ENCODE measurements at places on chromosomes 12 and 14.

DNA sequence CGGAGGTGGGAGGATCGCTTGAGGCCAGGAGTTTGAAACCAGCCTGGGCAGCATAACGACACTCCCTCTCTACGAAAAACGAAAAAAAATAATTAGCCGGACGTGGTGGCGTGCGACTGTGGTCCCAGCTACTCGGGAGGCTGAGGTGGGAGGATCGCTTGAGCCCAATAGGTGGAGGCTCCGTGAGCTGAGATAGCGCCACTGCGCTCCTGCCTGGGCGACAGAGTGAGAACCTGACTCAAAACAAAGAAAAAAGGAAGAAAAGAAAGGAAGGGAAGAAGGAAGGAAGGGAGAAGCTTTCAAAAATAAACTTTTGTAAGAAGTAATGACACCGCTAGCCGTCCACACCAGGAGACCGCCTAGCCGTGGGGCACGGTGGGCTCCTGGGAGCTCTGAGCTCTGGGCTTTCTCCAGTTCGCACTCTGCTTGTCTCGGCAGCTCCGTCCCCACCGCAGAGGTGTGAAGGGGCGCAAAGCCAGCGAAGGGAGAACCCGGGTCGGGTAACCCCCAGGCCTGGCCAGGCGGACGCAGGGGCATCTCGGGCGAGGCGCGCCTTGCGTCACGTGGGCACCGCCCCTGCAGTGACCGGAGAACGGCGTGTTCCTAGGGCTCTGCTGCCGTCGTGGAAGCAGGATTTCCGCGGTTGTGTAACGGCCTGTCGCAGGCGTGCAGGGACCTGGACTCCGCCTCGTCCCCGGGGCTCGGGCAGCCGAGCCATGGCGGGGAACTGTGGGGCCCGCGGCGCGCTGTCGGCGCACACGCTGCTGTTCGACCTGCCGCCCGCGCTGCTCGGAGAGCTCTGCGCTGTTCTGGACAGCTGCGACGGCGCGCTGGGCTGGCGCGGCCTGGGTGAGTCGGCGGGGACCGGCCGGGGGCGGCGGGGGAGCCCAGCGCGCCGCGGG lies at the start of gene IRAK3:
TSS of gene IRAK3 (plus strand) at position 631 of the 902 bp plus-strand sequence. CDS start at position 717, 86 bp downstream.
- DNase-seq = peak; percentile 42

DNA sequence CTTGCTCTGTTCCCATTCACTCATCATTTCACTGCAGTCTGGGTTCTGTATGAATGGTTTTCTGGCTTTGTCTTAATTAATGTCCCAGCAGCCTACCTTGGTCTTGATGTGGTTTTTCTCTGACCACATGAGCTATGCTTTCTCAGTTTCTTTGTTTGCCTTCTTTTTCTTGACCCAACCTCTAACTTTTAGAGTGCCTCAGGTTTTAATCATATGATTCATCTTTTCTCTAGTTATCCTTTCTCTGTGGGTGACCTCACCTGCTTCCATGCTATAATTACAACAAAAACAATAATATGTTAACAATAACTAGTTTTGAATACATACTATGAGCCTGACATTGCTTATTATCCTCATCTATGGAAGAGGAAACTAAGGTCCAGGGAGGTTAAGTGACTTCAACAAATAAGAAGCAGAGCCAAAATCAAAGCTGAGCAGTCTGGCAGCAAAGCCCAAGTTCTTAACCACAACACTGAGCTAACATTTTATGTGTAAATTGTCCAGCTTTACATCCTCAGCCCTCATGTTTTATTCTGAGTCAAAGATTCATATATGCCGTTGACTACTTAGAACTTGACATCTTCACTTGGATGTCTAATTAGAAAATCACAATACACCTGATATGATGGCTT lies 4.7 kb upstream of the EPYC start:
- DNase-seq = no peak

DNA sequence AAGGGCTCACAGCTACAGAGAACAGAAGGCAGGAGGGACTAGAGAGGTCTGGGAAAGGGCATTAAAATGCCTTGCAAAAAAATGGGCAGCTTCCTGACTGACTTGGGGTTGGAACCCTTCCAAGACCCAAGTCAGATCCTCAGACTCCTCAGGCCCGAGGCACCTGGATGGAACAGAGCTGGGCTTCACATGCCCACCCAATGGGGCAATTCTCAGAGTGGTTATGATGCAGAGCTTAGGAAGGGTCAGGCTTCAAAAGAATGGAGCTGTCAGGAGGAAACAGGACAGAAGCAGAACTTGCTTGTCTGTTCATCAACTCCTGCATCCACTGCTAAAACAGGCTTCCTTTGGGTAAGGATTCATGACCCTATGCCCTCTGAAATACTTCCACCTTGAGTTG lies 9.7 kb upstream of the KRT1 start:
- no peak for DNase-seq

- no peak for DNase-seq
Observed at GRCh38 chr12:20040831-20041230, 327.5 kb upstream of the PDE3A start.

GRCh38 chr12:75960086-75960910 lies 71.3 kb downstream of the PHLDA1 start:
- DNase-seq = peak; percentile 49

- no peak for DNase-seq
Observed at GRCh38 chr12:34126239-34126641, 103.9 kb downstream of the ALG10 start.

DNA sequence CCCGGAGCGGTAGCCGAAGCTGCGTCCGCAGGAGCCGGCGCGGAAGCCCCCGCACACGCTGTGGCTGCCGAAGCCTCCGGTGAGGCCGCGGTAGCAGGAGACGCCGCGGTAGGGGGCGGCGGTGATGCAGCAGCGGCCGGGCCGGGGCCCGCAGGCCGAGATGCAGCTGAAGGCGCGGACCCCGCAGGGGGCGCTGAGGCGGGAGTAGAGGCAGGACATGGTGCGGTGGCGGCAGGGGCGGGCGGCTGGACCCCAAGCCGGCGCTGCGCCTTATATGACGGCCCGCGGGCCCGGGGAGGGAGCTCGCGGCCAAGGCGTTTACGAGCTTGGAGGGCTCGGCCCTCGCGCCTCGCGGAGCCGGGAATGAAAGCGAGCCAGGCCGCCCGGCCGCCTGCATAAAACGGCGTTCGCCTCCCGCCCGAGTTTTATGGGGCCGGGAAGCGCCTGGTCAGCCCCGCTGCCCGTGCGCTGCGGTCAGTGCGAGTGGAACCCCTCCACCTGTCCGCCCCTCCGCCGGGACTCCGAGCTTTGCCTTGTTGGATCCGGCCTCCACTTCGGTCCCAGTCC lies 16.0 kb upstream of the KRT86 start:
- no peak for DNase-seq

DNA sequence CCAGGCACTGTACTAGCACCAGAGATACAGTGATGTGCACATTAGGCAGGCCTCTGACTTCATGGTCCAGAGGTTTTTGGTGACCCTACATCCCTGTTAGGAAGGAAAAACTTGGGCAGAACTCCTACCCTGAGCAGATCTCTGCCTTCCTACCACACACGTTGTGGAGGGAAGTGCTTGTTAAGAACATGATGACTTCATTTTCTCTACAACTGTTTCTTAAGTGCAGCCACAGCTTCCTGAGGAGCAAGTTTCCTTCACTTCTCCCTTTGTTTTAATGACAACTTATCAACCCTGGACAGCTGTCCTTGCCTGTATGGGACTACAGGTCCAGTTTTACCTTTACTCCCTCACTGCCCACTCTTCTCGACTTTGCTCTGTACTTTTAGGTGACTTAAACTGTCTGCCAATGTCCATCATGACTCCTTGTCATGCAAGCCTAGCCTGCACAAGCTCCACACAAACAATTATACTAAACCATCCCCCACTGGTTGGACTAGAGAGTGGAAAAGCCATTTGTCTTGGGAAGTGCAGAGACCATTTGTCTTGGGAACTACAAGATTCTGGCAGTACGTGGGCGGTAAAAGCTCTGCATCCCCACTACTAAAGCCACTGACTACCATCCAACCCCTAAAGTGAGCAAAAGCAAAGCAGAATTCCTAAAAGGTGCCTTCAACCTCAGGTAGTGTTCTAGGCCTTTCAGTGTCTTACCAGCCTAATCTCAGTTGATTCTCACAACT lies 359.8 kb downstream of the EGLN3 start:
- DNase-seq = no peak

GRCh38 chr14:92392711-92393110 lies 69.7 kb downstream of the SLC24A4 start:
- no peak for DNase-seq

DNA sequence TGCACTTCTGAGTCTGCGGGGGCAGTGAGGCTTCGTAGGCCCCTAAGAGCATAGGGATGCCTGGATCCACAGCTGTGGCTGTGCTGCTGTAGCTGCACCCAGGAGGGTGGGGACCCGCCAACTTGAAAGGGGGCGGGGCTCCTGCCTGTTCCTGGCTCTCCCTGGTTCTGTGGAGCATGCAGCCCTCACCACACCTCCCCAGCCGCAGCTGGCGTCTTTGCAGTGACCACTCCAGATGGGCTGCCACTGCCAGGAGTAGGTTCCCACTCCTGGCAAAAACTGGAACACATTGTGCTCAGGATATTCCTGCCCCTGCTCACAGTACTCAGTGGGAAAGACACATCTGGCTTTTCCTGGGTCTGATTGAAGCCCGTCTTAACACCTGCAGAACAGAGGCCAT lies 35.8 kb downstream of the TIMELESS start:
- no peak for DNase-seq

DNA sequence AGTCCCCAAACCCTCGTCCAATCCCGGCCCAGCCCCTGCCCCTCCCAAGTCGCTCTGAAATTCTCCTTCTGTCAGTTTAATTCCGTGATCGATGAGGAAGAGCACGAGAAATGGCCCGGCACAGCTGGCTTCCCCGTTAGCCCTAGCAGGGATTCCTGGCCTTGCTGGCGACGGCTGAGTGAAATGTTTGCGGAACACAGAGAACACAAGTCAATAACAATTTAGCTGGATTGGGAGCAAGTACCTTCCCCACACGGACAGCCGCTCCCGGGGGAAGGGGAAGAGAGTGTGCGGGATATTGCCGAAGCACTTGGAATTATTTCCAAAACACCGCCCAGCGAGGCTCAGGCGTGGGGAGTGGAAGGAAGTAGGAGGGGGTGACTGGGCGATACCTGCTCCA lies 134.6 kb downstream of the RBM19 start:
- no peak for DNase-seq

GRCh38 chr12:12998248-12998647 lies 1.8 kb downstream of the HEBP1 start:
- no peak for DNase-seq

GRCh38 chr14:26286913-26287205 lies 311.0 kb downstream of the NOVA1 start:
- DNase-seq = no peak

GRCh38 chr14:76551906-76552305 lies 176.0 kb downstream of the ESRRB start:
- DNase-seq = no peak

GRCh38 chr12:2481951-2482350 lies 312.8 kb upstream of the FKBP4 start:
- DNase-seq = no peak

DNA sequence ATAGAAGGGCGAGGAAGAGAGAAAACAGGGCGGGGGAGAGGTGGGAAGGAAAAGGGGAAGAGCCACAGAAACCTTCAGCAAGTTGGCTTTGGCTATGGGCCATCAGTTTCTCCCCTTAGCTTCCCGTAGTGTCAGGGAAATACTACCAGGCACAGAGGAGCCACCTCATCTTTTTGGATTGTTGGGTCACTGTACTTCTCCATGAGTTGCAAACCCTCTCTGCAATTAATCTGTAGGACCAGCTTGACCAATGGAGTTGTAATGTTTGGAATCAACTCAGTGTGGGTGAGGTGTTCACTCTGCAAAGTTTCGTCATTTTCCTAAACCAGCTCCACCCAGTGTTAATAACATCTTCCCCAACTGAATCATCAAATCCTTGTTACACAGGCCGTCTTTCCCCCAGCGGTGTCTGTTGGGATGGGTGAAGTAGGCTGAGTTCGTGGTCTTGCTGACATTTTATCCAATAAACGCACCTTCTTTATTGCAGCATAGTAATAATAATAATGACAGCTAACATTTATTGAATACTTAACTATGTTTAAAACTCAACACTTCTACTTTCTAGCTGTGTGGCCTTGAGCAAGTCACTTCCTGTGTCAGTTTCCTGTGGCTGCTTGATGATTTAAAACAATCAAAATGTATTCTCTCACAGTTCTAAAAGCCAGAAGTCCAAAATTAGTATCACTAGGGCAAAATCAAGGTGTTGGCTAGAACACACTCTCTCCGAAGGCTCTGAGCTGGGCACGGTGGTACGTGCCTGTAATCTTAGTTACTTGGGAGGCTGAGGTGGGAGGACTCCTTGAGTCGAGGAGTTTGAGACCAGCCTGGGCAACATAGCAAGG lies 8.1 kb upstream of the GLTP start:
- no peak for DNase-seq
